ENCODE measurements at places on chromosomes 3 and 15.

DNA sequence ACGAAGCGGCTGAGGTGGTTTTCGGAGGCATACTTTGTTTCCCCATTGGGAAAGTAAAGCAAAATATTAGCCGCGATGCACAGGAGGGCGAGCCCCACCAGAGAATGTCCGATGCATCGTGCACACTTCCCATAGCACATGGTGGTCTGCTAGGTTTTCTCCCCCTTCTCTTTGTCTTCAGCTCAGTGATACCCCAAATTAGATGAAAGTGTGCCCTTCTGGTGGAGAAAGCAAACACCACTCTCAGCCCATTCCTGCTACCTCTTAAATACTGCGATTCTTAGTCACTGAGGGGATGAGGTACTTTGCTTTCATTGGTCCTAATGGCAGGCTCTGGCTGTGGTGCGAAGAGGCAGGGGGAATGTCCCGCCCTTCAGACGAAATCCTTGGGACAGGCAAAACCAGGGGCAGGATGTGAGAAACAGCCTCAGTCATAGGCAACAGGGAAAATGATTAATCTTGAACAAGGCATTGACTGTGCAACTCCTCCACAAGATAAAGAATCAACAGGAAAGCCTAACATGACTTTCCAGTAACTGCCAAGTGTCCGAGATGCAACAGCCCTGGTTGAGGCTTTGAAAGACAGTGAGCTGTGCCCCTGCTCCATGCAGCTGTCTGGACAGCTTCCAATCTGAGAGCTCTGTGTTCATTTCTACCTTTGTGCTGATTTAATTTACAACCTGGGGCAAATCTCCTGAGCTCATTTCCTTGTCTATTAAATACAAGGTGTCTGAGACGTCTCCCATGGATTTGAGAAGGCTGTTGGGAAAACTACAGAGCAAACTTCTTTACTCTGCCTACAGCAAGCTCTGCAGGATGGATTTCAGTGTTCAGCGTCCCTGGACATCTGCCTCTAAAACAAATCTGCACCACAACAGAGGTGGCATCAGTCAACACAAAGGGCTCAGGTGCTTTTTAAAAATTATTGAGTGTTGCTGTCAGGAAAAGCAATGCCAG lies at the start of gene TM4SF1:
Gene TM4SF1 (minus strand): TSS at position 242 of the 957 bp plus-strand sequence. CDS start 102 bp downstream, at position 140.
- peak; percentile 46 for DNase-seq

GRCh38 chr3:171860830-171861535 lies 17.8 kb downstream of the TMEM212 start:
- DNase-seq, result no peak

DNA sequence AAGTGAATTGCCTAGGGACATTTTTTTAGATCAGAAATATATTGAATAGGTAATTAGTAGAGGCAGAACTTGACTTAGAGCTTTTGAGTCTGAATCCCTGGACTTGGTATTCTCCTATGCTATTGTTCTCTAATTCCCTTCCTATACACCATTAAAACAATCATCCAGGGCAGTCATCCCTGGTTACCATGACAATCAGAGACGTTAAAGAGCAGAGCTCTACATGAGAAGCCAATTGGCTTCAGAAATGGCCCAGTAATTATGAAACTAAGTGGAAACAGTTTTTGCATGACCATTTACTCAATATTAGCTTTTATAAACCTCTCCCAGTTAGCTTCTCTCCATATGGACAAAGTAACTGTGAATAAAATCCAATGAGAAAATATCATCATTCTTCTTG lies 182.1 kb upstream of the TP63 start:
- no peak for DNase-seq

DNA sequence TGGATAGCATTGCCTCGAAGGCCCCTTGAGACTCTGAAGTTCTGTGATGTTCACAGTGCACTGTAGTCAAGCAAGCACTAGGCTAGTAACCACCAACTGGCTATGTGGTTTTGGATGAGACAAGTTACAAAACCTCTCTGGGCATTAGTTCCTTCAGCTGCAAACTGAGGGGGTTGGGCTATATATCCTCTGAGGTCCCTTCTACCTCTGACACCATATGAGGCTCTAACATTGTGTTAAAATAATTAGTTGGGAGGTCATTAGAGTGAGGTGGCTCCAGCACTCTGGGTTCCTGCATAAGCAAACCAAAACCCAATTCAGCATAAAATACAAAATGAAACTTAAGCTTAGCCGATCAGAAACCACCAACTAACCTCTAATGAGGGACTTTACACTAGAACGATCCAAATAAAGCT lies 209.5 kb upstream of the LRRN1 start:
- DNase-seq, result no peak

GRCh38 chr3:15443826-15444524 lies 16.6 kb downstream of the EAF1 start:
- no peak for DNase-seq

- peak; percentile 81 for DNase-seq
Measured at GRCh38 chr15:82810061-82810889, 847 bp downstream of the WHAMM start.

- DNase-seq, result no peak
Measured at GRCh38 chr3:178244733-178245709, 291.2 kb upstream of the KCNMB2 start.

DNA sequence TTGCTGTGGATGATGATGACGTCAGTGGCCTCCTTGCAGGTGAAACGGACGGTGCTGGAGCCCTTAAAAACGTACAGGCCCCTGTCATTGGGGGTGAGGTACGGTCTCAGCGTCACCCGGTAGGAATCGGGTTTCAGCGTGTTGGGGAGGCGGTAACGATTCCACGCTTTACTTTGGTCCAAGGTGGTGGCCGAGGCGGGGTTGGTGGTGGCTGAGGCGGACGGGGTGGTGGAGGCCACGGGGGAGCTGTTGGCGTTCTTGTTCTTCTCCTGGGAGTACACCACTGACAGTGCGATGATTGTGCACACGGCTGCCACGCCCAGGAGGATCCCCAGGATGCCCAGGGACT lies 8.5 kb downstream of the ANPEP start:
- DNase-seq, result no peak

DNA sequence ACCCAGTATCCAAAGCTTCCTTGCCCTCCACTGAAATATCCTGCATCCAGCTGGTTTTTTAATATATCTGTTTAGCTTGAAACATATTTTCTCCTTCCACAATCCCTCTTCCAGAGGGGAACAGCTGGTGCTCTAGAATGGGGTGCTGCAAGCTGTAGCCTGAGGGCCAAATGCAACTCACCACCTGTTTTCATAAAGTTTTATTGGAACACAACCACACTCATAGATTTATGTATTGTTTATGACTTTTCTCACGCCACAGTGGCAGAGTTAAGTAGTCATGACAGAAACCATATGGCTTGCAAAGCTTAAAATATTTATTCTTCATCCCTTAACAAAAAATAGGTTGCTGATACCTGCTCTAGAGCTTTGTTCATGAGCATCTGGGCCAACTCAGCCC lies 298.7 kb downstream of the CLSTN2 start:
- DNase-seq, result no peak

DNA sequence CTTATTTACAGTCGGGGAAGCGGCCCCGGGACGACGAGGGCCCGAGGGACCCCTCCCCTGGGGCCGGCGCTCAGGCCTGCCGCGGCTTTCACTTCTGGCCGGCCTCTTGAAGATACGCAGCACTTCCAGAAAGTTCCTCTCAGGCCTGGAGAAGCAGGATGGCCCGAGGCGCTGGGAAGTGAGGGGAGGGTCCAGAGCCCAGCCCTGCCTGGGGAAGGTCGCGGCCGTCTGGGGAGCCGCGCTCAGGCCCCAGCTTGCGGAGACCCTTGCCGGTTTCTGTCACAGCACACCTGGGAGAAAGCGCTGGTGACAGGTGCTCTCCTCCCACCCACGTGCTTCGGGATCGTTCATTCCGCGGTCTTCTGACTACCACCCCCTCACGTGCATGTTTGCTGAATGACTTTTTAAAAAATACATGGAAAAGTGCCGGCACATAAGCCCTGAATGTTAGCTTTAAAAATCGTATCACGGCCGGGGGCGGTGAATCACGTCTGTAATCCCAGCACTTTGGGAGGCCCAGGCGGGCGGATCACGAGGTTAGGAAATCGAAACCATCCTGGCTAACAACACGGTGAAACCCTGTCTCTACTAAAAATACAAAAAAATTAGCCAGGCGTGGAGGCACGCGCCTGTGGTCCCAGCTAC lies 727 bp upstream of the TM2D3 start:
- no peak for DNase-seq

DNA sequence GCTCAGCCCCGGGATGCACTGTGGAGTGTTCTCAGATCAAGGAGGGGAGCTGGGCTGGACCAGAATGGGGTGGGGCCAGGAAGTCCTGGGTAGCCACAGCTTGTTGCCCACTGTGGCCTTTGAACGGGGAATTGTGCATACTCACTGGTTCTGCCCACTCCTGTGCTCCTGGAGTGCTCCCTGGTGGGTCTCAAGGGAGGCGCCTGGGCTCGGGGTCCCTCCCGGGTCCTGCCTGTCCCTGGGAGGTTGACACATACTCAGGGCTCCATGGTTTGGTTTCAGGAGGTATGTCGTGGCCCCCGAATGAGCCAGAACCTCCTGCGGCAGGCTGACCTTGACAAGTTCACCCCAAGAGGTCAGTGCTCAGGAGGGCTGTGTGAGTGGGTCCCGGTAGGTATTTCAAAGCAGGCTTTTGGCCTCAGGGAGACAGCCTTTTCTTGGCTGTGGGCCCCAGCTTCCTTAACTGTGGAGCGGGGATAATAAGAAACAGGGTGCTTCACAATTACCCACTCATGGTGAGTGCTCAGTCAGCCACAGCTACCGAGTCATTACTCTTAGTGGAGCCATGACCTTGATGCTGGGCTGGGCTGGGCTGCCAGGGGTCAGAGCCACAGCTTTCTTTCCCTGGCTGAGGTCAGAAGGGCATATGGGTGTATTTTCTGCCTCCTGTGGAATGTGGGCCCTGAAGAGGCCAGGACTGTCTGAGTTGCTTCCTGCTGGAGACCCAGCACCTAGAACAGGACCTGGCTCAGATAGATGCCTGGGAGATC lies 7.6 kb downstream of the DNAH1 start:
- no peak for DNase-seq

DNA sequence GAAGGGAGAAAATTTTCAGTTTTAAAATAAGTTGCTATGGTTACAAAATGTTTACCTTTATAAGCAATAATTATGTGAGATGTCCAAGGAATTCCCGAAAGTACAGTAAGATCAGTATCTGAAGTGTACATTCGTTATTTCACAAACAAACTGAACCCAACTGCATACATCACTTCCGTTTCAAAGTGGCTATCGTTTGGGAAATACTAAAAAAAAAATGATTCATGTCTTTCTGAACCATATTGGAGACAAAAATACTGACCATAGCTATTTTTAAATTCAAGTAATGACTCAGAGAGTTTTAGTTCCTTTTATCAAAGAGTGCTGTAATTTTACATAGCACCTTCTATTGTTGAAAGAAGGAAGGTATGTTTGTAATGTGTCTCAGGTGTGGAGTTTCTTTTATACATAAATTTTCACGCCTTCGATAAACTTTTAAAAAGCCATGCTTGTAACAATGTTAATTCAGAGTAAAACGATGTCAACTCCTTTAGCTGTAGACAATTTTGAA lies 8.0 kb upstream of the ANKRD28 start:
- no peak for DNase-seq

DNA sequence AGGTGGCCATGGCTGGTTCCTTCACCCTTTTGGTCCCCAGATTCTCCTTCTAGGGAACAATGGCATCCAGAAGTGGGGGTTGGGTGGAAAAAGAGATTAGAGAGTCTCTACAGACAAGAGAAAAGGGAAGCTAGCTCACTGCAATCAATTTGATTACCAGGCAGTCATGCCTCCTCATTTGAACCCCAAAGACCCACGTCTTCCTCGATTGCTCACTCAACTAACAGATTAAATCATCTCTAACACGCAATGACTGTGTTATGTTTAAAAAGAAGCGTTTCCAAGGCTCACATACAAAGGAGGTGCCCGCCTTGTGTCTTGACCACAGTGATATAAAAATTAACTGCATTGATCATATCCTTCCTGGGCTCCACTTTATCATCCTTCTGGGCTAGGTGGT lies 57.6 kb downstream of the BHLHE40 start:
- DNase-seq, result no peak

DNA sequence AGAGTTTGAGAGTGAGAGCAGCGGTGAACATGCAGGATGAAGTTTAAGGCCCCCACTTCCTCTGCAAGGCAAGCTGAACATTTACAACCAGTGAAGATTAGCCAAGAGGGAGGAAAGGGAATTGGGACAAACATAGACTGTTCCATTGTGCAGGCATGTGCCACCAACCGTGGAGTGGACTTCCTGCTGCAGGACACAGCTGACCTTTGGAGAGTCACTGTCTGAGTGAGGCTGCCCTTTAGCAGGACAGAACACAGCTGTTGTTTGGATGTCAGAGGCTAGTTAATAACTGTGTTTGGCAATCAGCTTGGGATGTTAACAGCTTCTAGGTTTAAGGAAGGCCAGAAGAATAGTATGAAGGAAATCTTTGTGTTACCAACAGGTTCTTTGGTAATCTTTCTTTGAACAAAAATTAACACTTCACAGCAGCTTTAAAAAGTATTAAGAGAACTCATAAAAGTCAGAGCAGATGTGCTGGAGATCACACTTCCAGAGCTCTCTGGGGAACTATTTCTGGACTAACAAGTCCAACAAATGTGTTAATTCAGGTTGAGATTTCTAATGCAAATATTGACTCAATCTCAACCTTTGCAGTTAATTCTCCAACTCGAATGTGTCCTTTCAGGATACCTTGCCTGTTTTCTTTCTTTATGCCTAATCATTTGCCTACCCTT lies 31.4 kb downstream of the CTDSPL start:
- DNase-seq, result peak; percentile 48

DNA sequence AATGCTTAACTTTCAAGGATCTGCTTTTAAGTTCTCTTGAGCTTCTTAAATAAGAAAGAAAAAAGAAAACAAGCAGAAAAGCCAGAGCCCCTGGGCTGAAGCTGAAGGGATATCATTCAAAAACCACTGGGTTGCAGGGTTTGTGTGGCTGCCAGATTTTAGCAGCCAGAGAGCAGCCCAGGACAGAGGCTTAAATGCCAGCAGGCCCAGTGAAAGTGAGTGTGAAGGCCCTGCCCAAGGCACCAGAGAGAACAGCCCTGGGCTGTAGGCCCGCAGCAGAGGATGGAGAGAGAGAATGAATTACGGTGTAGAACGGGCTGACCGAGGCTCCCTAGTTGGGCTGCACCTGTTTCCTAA lies 106.3 kb upstream of the BOC start:
- DNase-seq, result no peak

DNA sequence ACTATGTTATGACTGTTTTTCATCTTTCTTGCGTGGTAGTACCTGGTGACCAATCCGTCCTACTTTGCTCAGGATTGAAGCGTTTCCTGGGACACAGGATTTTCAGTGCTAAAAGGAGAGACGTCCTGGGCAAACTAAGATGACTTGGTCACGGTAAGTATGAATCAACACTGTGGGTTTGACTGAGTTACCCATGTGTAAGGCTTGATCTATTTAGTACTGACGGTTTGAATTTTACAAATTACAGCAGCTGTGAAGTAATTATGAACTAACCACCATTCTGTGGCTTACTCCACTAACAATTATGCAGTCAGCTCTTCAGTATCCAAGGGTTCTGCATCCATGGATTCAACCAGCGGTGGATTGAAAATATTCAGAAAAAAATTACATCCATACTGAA lies 172.9 kb upstream of the FEZF2 start:
- DNase-seq, result no peak

- DNase-seq, result no peak
Measured at GRCh38 chr3:70057426-70057825, 57.9 kb downstream of the SAMMSON start.
